ENCODE measurements at places on chromosomes 13 and 19.

DNA sequence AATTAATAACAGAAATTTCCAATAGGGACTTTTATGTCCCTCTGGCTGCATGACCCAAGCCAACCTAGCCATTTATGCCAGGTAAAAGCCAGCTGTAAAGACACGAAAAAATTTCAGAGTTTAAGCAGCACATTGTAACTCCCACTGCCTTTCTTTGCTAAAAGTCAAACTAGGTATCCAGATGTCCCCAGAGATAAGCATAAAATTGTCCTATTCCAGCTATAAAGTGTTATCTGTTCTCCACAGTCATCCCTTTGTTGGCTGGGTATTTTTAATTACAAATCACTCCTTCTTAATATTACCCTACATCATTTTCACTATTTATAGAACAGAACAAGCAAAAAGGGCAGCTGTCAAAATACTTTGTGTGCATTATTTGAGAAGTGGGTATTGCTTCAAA lies 3.2 kb upstream of the ZNF154 start:
- DNase-seq: no peak

DNA sequence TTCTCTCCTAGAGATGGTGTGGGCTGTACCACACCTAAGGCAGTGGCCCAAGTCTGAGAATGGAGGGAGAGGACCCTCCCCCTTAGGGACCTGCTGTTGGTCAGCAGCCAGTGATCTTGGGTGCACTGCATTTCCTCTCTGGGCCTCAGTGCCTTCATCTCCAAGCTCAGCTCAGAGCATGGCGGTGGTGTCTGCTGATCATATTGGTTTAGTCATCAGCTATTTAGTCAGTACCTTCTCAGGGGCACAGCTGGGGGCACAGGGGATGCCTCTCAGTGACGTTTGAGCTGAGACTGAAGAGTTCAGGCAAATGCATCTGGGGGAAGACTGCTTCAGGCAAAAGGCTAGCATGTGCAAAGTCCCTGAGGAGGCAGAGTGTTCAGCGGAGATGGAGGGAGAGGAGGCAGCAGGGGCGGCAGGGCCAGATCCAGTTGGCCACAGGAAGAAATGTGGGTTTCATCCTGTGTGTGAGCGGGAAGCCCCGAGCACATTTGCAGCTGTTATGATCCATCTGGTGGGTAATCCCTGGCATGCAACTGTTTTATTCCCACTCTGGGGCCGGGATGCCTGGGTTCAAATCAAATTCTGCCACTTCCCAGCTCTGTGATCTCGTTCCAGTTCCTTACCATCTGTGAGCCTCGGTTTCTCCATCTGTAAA lies 15.7 kb upstream of the PGLS start:
- no peak for DNase-seq

DNA sequence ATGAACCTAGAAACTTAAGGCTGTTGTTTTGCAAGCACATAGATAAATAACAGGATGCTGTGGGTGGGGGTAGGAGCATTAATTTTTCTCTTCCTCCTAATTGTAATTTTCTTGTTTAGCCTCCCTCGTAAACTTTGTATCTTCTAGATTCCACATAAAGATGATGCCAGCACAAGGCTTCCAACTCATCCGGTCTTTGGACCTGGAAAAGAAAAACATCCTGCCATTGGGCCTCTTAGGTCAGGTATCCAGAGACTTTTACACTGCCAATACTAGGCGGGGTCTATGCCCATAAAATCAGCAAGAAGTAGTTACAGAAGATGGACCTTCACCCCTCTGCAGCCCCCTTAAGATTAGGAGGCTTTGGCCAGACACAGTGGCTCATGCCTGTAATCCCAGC lies 35.4 kb upstream of the KPNA3 start:
- DNase-seq: no peak

DNA sequence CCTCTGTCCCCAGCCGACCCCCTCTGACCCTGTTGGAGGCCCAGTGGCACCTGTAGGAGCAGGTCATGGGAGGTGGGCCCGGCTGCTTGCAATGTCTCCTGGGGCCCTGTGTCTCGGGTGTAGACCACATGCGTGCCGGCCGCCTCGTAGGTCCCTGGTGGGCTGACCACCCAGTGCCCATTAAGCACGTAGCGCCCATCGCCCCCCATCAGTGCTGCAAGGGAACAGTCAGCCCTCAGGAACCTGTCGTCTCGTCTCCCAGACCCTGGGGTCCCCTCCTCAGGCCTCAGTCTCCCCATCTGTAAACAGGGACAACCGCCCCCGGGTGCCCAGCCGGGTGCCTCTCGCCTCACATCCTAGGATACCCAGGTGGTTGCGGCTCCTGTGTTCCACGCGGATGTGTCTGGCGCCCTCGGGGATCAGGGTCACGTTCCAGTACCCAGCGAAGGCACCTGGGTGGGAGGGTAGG lies 5.6 kb downstream of the ADAMTSL5 start:
- no peak for DNase-seq

DNA sequence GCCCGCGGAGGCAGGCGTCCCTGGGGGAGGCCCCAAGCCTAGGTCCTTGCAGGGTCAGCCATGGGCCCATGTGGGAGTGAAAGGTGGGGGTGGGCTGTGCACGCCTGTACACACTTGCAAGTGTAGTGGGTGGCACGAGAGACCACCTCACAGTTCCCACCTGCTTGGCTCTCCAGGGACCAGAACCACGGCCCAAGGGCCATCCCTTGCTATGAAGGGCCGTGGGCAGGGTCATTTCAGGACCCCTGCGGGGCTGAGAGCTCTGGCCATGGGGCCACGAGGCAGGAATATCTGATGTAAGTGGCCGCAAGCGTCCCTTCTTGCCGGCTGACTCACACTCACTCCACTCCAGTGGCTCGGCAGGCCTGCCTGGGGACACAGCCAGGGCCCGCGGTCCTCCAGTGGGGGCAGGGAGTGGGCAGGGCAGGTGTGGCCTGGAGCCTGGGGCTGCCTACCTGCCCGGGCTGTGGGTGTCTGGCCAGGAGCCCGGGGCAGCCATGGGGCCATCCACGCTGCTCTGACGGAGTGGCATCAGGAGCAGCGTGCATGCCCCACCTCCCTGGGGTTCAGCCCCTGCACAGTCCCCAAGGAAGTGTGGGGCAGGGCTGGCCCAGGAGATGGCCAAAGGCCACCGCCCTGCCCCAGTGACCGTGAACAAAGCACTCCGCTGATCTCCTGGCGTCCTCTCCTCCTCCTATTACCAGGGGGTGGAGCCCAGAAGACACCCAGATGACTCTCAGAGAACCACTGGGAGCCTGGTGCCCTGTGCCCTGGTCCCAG lies 8.6 kb upstream of the MKNK2 start:
- no peak for DNase-seq

DNA sequence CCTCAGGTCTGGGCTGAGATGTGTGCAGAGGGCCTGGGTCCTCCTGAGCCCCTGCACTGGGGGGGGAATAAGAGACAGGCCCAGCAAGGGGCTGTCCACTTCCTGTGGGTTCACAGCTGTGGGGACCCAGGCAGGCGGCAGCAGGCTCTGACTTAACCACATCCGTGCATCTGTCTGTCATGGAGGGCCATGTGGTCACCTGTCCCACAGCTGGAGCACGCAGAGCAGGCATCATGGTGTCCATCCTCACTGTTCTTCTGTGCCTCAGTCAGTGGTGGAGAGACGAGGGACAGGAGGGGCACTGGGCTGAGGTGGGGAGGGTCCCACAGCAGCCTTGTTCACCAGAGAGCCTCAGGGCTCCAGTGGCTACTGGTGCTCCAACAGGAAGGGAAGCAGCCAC lies 16.3 kb upstream of the KIR3DL3 start:
- no peak for DNase-seq

DNA sequence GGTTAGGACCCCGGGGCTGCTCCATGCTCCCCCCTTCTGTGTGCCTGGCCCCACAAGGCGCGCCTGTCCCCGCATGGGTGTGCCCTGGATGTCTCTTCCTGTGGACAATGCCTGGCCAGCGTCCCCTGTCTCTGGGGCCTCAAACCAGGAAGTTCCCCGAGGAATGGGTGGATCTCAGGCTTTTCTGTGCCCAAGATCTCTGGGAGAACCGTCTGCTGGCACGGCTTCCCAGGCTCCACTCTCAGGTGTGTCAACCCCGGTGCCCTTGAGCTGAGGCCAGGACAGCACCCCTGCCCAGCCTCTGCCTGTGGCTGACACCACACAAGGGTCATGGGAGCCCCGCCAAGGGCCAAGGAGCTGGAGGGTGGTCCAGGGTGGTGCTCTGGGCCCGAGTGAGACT lies 15.7 kb downstream of the ZNF444 start:
- DNase-seq: no peak

DNA sequence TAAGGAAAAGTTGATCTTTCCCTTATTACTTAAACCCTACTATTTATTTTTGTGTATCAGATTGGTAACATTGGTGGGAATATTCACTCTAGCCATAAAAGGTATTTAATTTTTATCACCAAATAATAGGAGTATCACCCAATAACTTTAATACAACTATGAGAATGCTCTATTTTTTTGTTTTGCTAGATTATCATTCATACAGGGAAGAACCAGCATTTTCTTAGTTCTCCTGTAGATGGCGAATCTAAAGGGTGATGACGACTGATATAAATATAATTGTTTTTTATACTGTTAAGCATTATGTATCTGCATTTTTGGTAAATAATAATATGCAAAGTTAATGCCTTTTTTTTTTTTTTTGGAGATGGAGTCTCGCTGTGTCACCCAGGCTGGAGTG lies 7.9 kb upstream of the FRY start:
- DNase-seq: no peak

Data from activated CD4-positive, alpha-beta T cell treated with anti-CD3 and anti-CD28 coated beads for 4 hours (primary cell).